PC-9 (cell line): ENCODE measurements at places on chromosomes 1 and 21. TPM values are rescaled to one million over a fixed set of nuclear protein-coding genes. Genes with fewer than 3 reads are reported as not detected.
A peak's percentile ranks its signal among the peaks of the same experiment; 100 is the strongest.

The LDLRAD1 gene
- total RNA-seq = 1.6 TPM in 2 replicates

The OR2G2 gene
- total RNA-seq = not detected in 2 replicates

The AUNIP gene
- 11.0 and 11.3 TPM in 2 replicates for total RNA-seq

DNA sequence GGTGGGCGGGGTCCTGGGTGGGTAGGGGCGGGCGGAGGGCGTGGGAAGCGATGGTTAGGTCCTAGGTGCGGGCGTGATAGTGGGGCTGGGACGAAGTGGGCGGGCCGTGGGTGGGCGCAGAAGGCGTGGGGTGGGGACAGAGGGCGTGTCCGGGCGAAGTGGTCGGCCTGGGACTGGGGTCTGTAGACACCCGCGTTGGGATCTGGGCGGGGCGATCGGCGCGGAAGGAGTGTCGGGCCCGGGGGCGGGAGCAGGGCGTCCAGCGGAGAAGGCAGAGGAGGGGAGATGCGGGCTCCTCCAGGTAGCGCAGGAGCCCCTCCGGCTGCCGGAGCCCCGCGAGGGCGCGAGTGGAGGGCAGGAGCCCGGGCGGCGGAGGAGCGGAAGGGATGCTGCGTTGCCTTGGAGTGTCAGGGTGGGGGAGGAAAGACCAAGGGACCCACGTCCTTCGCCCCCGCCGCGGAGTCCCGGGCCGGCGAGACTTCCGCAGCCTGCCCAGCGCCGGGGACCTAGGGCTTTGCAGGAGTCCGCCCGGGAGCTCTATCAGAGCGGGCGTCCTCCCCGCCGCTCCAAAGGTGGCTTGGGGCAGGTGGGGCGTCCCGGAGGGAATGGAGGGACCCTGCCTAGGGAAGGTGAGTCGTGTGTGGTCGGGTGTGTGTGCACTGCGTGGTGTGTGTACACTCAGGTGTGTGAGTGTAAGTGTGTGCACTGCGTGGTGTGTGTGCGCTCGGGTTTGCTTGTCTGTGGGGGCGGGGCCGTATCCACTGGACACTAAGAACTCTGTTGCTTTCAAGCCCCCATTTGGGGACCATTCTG, 27.0 kb upstream of the PRSS38 start:
- peak; percentile 48 for DNase-seq

DNA sequence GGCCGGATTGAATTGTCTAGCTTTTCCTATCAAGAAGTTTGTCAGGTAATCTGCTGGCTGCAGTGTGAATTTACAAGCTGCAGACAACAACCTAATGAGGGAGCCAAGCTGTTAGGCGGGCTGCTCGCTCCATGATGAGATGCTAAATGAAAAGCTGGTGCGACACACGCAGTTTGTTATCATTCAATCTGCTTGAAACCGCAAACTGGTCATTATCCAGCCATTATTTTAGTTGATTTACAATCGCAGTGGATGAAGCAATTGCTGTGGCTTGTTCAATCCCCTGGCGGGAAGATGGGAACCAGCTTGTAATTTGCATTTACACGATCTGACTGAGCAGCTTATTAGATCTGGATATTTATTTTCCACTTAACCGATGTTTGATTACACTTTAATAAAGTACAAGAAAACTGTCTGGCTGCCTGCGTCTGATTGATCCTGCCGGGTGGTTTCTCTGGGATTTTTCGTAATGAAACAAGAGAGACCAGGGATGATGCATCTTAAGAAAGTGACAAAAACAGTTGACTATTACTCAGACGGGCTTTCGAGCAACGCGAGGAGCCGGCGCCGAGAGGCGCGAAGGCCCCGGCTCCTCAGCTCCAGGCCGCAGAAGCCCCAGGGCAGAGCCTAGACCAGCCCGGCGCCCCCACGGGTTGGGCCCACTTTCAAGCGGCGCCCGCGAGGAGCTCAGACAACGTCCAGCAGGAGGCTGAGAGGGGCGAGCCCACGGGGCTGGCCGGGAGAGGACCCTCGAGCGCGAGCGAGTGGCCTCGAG, 118.0 kb upstream of the BARHL2 start:
- DNase-seq = no peak

GRCh38 chr1:57908147-57908890, 484.5 kb upstream of the DAB1 start:
- DNase-seq = no peak

GRCh38 chr1:99659755-99660210, 13.9 kb downstream of the PALMD start:
- DNase-seq = peak; percentile 74

DNA sequence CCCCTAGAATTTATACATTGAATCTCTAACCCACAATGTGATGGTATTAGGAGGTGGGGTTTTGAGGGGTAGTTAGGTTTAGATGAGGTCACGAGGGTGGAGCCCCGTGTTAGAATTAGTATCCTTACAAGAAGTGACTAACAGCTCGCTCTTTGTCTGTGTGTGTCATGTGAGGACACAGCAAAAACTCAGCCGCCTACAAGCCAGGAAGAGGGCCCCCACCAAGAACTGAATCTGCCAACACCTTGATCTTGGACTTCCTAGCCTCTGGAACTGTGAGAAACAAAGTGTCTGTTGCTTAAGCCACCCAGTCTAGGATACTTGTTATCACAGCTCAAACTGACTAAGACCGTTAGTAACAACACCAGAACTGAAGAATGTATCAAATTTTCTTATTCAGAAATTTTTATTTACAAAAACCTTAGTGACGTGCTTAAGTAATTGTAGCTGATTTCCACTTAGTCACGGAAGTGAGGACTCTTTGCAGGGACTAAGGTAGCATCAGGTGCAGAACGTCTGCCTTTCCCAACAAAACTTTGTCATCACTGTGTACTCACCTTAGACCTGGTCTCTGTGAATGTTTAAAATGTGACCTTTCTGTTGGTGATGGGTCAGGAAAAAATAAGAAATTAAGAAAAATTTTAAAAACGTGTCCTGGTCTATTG, 24.5 kb upstream of the LRRC8C start:
- DNase-seq = no peak

GRCh38 chr1:207579436-207579799, 65.5 kb upstream of the CR1L start:
- DNase-seq = peak; percentile 32
